ENCODE measurements at places on chromosomes 5 and 9.

- DNase-seq = no peak
Observed at GRCh38 chr5:55454282-55454681, 80.5 kb downstream of the PLPP1 start.

GRCh38 chr9:7370381-7370780 is 429.2 kb downstream of the DMAC1 start:
- DNase-seq = no peak

DNA sequence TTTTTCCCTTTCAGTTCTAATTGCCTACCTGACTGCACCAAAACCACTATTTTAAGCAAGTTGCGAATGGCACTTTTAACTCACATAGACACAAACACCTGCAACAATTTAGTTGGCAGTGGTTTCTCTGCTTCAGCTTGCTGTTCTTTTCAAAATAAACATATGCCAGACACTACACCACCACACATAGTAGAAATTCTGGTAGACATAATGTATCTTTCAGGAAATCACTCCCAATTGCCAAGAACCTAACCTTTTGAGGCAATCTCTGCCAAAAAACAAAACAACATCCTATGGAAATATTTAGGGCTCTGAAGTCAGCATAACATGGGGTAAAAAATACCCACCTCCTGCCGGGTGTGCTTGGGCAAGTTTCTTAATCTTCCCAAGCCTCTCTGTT is 27.7 kb downstream of the GLIS3 start:
- DNase-seq = no peak

- DNase-seq = no peak
Observed at GRCh38 chr5:88732181-88732633, 150.8 kb downstream of the MEF2C start.

DNA sequence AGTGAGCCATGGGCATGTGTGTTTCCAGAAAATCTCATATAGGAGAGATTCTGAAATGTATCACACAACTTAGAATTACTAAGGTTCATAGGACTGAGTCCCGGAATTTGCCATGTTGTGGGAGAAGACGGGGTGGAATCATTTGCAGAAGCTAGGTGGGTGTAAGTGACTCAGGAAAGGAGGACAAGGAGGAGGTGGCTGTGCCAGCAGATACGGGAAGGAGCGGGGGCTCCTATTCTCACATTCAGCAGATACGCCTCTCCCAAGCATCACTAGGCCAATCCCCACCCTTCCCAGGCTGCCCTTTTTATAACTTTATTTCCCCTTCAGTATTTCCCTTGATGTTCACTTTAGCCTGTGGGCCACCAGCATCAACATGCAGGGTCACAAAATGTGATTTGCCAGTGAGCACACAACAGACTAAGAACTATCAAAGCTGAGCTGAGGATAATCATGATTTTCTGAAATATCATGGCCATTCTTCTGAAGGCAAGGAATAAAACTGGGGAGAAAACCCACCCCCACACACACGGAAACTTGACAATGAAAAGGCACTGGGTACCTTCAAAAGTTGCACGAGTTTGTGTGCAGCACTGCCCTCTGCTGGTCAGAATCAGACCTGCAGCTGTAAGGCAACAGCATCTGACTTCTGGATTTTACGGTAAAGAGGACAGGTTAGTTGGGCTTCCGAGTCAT is 133.2 kb downstream of the MTX3 start:
- peak; percentile 93 for DNase-seq
